LoVo (cell line): ENCODE measurements at places on chromosomes 7 and 10.
A peak's percentile ranks its signal among the peaks of the same experiment; 100 is the strongest.

- no peak for DNase-seq
These were observed 29.6 kb upstream of the ICA1 start for GRCh38 chr7:8291397-8292141.

- no peak for DNase-seq
These were observed 797.9 kb downstream of the LRMDA start for GRCh38 chr10:76229341-76229740.

- DNase-seq = no peak
These were observed 665 bp downstream of the INSYN2A start for GRCh38 chr10:127195571-127196281.

DNA sequence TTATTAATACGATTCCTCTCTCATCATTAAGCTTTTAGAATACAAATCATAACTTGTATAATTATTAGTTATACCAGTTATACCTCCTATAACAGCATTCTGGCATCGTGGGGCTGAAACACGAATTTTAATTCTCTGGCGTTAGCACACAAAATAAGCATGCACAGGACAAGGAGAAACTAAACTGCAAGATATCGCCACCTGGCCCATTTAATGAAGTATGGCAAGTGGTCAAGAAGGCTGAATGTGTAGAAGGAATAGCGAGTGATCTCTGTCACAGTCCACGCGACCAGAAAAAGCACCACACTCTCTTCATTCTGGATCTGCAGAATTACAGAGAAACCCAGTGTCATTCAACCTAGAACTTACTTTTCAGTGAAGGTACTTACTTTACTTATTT is 18.1 kb downstream of the HACD1 start:
- DNase-seq = peak; percentile 9

DNA sequence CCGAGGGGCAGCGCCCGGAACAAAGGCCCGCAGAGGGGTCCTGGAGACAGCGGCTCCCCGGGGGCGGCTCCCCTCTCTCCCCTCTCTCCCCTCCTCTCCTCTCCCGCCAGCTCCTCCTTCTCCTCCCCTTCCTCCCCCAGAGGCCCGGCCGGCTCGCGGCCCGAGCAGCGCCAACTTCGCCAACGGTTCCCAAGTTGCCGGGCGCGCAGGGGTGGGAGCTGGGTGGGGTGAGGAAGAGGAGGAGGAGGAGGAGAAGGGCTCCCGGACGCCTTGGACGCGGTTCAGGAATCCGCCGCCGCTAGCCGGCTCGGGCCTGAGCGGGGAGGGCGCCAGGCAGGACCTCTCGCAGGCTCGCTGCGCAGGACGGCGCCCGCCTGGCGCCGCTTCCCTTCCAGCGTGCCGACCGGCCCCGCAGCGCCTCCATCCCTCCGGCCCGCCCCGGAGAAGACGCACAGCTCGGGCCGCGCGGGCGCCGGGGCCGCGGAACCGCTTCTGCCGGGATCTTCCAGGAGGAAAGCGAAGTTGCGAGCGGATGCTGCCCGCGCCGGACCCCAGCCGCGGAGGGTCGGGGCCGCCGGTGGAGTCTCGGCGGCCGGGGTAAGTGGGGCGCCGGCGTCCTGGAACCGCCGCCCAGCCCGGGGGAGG is at the start of gene CHST3:
TSS of gene CHST3 (plus strand) at position 298 of the 645 bp plus-strand sequence. CDS start 41,448 bp downstream, outside the sequence.
- peak; percentile 59 for DNase-seq

DNA sequence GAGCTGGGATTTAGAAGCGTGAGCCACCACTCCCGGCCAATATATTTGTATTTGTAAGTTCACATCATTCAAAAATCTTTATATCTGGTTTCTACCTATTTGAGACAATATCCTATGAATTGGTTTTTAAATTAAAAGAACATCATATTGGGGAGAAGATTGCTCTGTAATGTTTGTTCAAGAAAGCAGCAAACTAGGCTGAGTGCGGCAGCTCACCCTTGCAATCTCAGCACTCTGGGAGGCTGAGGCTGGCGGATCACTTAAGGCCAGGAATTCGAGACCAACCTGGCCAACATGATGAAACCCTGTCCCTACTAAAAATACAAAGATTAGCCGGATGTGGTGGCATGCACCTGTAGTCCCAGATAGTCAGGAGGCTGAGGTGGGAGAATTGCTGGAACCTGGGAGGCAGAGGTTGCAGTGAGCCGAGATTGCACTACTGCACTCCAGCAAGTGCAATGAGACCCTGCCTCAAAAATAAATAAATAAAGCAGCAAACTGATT is 9.4 kb downstream of the NIPSNAP2 start:
- no peak for DNase-seq

DNA sequence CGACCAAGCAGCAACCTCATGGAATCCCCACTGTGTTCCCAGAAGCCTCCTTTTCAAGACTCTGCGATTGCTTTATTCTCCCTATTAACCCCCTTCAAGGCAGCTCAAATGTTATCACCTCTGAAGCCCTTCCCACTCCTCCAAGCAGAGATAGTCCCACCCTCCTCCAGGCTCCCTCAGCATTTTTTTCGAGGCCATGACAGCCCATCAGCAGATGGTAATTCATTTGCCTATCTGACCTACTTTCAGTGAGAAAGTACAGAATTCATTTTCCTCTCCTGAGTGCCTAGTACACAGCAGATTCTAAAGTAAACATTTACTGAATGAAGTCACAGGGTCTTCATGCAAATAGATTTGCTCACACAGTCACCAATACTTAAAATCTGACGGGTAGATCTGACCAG is 47.8 kb downstream of the HERPUD2 start:
- DNase-seq = no peak

- DNase-seq = no peak
These were observed 177.3 kb downstream of the KMT2E start for GRCh38 chr7:105191331-105191730.

- DNase-seq = no peak
These were observed 87.8 kb downstream of the TAF3 start for GRCh38 chr10:7906128-7906527.

DNA sequence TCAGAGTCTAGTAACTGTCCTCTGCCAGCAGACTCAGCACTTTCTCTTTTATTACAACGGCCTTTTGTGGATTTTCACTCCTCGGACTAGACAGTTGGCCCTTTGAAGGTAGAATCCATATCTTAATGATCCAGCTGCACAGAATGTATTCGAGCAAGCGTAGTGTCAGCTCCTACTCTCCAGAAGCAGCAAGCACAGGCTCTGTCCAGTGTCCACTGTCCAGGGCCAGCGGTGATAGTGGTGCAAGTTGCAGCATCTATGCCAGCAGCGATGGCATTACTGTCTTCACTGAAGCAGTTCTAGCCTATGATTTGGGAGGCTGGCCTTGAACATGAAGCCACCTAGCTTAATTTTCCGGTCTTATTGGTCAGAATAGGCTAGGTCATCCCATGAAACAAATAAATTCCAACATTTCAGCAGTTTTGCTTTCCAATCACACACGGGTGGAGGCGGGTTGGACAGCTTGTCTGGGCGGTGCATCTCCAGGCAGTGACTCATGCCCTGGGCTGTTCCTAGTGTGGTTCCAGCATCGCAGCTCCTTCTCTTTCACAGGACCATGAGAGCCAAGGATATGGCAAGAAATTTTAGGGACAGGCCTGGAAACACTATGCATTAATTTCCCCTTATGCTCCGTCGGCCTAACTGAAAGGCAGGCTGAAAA is 108.6 kb upstream of the KCNMA1 start:
- no peak for DNase-seq

GRCh38 chr10:84424731-84425167 is 96.4 kb downstream of the CCSER2 start:
- DNase-seq = peak; percentile 37

DNA sequence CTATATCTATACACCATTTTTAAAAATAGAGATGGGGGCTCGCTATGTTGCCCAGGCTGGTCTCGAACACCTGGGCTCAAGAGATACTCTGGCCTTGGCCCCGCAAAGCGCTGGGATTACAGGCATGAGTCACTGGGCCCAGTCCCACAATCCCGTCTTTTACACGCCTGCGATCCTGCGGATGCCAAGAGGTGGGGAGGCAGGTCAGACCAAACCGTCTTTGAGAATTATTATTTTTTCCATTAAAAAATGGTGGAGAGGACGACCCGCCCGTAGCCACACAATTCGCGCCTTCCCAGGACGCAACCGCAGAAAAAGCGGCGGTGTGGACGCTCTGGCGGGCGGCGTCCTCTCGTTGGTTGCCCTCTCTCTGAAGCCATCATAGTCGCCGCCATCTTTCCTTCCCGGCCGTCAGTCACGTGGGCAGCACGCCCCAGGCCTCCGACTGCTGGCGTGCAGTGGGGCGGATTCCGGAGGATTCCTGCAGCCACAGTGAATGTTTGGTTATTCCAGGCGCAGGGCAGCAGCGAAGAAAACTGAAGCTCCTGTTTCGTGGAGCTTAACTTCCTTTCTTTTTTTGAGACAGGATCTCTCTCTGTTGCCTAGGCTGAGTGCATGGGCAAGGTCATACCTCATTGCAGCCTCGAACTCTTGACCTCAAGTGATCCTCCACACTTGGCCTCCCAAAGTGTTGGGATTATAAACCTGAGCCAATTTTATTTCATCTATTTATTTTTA is 9.9 kb upstream of the EPHB4 start:
- peak; percentile 96 for DNase-seq

GRCh38 chr7:130721486-130722277 is 12.3 kb downstream of the KLF14 start:
- peak; percentile 59 for DNase-seq

DNA sequence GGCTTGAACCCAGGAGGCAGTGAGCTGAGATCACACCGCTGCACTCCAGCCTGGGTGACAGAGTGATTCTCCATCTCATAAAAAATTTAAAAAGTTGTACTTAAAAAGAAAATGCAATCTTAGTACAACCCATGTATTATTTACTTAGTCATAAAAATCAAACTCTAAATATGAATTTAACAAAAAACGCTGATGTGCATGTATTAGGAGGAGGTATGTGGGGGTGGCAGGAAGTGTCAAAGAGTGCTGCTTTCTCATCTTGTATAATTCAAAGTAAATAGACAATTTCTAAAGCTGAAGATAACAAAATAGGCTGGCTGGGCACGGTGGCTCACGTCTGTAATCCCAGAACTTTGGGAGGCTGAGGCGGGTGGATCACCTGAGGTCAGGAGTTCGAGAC is 81.0 kb upstream of the NRBF2 start:
- DNase-seq = no peak

- DNase-seq = no peak
These were observed 106.9 kb downstream of the ANLN start for GRCh38 chr7:36496576-36496975.

DNA sequence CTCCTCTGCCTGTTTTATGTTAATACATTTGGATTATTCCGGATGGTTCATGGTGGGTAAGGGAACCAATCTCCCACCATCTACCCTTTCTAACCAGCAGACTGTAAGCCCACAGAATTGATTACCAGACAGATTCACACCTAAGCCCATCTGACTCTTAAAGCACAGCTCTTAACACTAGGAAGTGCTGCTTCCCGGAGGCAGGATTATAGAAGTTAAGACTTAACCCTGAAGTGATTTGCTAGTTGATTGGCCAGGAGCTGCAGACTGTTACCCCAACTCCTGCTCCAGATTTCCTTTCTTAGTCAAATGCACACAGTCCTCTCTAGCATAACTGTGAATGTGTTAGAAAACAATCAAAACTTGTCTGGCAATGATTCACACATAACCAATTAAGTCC is 221.7 kb downstream of the CDK14 start:
- no peak for DNase-seq

DNA sequence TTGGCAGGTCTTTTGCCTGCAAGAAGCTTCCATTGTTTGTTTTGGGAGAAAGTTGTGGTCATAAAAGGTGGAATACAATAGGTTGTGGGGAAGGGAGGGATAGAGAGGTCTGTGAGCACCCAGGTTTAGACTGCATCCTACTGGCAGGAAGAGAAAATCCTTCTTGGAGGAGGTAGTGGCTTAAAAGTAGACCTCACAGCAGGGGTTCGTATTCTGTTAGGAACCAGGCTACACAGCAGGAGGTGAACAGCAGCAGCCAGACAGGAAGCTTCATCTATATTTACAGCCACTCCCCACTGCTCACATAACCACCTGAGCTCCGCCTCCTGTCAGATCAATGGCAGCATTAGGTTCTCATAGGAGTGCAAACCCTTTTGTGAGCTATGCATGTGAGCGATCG is 245.3 kb downstream of the NSUN6 start:
- DNase-seq = peak; percentile 20

DNA sequence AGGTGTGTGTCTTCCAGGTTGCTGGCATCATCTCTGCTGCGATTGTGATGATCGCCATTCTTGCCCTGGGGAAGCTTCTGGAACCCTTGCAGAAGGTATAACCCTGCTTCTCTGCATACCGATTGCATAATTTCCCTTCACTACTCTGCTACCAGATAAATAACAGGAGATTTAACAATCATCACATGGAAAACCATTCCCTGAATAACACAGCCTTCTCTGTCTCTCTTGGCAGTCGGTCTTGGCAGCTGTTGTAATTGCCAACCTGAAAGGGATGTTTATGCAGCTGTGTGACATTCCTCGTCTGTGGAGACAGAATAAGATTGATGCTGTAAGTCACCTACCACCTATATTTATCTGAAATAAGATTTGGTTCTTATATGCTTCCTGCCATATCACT is 33.8 kb downstream of the SLC26A4 start:
- no peak for DNase-seq

GRCh38 chr7:144575456-144575855 is 172.0 kb upstream of the NOBOX start:
- DNase-seq = no peak

DNA sequence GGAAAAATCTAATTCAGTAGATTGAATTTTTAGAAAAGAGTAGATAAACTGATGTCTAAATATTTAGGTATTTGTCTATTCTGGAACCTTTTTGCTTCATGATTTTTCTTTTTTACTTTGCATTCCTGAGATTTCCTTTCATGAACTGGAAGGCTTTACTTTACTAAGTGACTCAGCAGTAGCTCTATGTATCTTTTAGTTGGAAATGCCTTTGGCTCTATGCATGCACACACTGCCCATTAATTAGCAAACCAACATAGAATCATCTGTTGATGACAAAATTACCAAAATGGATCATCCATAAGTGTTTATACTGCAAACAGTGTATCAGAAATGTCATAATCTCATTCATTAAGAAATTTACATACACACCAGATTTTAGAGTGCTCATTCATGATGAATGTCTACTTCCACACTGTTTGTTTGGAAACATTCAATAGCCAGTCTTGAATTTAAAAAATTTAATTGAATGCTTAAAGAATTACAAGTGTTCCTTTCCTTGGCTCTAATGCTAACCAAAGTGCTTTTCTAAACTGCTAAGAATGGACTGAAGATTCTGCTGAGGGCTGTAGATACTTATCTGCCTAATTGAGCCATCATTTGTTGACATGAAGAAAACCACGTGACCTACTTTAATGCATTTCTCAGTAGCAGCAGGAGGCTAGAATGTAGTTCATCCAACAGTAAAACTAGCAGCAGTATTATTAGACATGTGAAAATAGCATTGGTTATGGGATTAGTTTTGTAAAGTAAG is 282.0 kb downstream of the ADK start:
- DNase-seq = no peak

- no peak for DNase-seq
These were observed 579.7 kb downstream of the SUGCT start for GRCh38 chr7:40714363-40715052.

GRCh38 chr10:14879124-14879927 is 660 bp downstream of the SUV39H2 start:
- DNase-seq = no peak

DNA sequence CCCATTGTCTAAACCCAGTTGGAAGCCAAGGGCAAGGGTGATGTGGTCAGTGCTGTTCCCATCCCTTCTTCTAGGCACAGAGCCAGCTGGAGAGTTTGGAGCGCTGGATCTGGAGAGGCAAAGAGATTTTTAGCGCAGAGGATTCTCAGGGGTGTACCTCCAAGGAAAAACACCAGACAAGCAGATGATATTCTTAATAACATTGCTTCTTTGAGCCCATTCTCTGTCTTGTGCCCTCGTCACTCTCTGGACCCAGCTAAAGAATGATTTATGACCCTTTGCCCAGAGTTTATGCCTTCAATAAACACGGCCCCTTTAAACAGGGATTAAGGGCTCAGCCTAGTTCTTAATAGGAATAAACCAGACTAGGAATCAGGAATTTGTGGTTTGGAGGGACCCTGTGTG is 4.7 kb upstream of the HIP1 start:
- DNase-seq = peak; percentile 34
